ENCODE measurements at places on chromosomes 1 and 21.

DNA sequence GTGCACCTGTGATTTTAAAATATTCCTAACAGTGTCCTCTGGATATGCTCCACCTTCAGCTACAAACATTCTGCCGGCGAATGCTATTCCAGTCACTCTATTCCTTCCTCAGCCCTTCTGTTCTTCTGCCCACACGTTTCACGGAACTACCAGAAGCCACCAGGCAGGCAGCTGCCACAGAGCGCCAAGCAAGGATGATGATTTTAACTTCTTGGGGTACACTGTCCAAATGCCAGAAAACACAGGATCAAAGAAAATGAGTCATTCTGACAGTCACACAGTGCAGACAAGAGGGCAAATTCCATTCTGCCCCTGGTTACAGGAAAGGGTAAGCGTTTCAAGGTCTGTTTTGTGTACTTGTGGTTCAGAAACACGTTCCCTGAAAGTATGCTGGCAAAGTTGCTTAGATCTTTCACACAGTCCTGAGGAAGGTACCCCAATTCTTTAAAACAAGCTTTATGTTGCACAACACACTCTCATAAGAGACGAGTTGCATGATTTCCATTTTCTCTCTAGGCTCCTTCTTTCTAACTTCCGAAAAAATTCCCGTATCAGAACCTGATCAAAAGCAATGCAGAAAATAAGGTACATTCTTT is 508.3 kb upstream of the PKN2 start:
- DNase-seq, result no peak

GRCh38 chr1:49050041-49050440 is 273.4 kb upstream of the BEND5 start:
- no peak for DNase-seq

DNA sequence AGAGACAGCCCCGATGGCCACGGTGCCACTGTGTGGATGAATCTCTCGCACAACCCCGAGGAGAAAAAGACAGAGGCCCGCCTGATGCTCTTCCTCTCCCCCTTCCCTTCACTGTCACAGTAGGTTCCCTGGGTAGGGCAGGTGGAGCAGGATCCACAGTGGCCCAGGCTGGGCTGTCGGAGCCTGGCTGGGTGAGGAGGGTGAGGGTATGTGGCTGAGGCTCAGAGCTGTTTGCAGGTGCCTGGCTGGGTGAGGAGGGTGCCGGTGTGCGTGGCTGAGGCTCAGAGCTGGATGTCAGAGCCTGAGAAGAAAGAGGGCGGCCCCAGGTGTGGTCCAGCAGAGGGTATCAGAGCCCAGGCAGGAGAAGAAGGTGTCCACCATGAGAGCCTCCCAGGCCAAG is 2.7 kb downstream of the CFAP74 start:
- no peak for DNase-seq

GRCh38 chr1:27366411-27367159 is at the start of gene MAP3K6:
MAP3K6 (minus strand) TSS chr1:27366961; CDS start chr1:27366597, 364 bp downstream.
- peak; percentile 80 for DNase-seq

GRCh38 chr1:193588311-193589082 is 402.1 kb upstream of the B3GALT2 start:
- no peak for DNase-seq

DNA sequence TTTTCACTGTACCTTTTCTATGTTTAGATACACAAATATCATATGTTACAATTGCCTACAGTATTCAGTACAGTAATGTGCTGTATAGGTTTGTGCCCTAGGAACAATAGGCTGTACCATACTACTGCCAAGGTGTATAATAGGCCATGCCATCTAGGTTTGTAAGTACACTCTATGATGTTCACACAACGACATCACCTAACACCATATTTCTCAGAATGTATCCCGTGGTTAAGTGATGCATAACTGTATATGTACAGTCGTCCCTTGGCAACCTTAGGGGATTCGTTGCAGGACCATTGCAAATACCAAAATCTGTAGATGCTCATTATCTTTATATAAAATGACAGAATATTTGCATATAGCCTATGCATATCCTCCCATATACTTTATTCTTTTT is 5.8 kb upstream of the SSR2 start:
- DNase-seq, result no peak

DNA sequence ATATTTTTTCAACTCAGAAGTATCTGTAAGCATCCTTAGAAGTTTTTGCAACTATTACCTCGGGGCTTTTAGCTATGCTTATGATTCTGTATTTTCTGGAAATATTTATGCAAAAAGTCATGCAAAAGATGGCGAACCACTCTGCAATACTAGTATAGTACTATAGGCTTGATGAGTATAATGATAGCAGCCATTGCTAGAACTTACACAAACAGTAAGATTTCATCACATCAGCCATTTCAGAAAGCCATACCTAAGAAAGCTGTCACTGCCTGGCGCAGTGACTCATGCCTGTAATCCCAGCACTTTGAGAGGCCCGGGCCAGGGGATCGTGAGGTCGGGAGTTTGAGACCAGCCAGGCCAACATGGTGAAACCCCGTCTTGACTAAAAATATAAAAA is 227.1 kb downstream of the LRRC7 start:
- DNase-seq, result no peak

- no peak for DNase-seq
These were observed 76.4 kb downstream of the CTH start for GRCh38 chr1:70487459-70487815.

DNA sequence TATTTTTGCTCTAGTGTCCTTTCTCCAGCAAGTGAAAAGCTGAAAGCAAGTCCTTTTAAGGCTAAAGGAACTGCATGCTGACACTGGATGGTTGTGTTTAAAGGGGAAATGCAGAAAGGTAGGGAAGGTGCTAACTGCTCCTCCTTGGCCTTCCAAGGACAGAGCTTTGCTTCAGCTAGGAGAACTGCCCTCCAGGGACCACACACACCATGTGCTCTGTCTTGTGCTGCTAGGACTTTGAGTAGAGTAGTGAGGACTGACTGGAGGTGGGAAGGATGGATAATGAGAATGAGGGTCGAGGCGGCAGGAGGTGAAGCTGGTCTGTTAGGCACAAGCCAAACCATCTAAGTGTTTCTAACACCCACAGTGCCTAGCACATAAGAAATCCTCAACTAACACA is 77.9 kb downstream of the WDR3 start:
- no peak for DNase-seq

GRCh38 chr21:43315244-43316137 is 111.4 kb downstream of the SIK1 start:
- DNase-seq, result no peak

GRCh38 chr1:150543500-150544143 is 5.6 kb upstream of the ADAMTSL4 start:
- no peak for DNase-seq

- peak; percentile 76 for DNase-seq
These were observed 81.1 kb upstream of the AK4 start for GRCh38 chr1:65066766-65067490.

- DNase-seq, result no peak
These were observed 739 bp upstream of the NUP133 start for GRCh38 chr1:229508823-229509337.

- no peak for DNase-seq
These were observed 87.0 kb downstream of the SIPA1L2 start for GRCh38 chr1:232542633-232543593.

- no peak for DNase-seq
These were observed 14.1 kb downstream of the COP1 start for GRCh38 chr1:176193023-176193422.

DNA sequence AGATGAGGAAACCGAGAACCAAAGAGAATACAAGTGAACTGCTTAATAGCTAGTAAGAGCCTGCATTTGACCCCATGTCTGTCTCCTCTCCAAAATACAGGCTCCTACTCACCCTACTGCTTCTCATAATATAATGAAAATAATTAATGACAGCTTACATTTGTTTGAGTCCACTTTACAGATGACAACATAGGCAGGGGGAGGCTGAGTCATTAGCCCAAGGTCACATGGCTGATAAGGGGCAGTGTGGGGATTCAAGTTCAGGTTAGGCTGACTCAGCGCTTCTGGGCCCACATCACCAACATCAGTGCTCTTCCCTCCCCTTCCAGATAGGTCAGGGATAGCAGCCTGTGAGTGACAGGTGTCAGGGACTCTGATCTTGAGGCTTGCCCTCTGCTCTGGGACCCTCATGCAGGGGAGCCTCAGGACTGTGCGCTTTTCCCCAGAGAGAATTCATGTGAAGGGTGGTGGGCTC is 16.2 kb downstream of the AZIN2 start:
- no peak for DNase-seq

DNA sequence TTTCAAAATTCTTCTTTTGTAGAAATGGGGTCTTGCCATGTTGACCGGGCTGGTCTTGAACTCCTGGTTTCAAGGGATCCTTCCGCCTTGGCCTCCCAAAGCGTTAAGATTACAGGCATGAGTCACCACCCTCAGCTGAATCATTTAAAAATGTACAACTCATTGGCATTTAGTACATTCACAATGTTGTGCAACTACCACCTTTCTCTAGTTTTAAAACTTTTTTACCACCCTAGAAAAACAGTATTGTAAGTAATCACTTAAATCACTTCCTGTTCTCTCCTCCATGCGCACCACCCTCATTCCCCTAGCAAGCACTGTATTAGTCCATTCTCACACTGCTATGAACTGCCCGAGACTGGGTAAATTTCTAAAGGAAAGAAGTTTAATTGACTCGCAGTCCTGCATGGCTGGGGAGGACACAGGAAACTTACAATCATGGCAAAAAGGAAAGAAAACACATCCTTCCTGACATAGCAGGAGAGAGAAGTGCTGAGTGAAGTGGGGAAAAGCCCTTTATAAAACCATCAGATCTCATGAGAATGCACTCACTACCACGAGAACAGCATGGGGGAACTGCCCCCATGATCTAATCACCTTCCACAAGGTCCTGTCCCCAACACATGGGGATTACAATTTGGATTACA is 14.4 kb upstream of the THEM5 start:
- no peak for DNase-seq

DNA sequence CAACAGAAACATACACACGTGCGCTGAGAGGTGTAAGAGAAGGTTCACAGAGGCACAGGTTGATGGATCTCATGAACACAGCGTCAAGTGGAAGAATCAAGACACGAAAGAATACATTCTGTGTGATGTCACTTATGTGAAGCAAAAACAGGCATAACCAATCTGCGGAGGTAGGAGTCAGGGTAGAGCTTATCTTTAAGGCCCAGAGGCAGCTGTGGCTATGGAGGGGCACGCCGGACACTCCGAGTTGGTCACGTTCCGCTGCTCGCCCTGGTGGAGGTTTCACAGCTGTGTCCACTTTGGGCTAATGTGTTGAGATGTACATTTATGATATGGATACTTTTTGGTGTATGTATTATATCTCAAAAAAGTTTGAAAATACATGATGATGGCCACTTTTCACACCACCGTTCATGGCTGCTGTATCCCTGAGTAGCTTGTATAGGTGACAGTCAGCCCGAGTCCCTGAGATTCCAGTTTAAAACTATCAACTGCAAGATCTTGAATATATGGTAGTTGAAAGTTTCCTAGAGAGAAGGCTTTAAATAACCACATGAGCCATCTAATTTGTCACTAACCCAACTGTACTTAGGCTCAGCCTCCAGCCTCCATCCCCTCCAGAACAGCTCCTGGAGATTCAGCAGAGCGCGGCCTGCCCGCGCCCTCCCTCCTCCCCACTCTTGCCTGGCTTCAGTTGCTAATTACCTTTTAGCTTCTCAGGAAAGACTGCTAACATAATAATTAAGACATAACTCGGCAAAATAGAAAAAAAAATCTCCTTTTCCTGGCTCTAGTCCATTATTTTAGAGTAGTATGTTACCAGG is 6.7 kb upstream of the ADARB1 start:
- no peak for DNase-seq

DNA sequence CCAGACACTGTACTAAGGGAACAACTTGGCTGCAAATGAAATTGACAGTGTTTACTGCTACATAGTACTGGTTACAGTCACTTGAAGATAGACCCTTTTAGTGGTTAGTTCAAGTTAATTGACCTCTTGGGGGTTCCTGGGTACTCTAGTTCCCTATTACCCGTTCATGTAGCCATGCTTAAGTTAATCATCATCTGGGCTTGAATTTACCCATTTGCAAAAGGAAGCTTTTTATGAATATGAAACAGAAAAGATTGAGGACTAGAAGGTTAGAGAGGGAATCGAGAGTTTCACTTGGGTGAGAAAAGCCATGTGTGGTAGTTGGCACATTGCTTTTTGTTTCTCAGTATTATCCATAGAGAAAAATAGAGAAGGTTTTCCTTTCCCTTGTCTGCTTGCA is 2.7 kb downstream of the MIA3 start:
- peak; percentile 31 for DNase-seq

DNA sequence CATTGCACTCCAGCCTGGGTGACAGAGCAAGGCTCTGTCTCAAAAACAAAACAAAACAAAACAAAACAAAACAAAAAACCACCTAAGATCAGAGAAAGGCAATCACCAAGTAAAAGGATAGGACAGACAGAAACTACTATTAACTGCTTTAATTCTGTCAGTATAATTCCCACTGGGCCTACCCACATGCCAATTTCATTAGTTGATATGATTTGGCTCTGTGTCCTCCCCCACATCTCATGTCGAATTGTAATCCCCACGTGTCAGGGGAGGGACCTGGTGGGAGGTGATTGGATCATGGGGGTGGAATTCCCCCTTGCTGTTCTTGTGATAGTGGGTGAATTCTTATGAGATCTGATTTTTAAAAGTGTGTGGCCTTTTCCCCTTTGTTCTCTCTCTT is 27.2 kb upstream of the CAPZB start:
- DNase-seq, result no peak

DNA sequence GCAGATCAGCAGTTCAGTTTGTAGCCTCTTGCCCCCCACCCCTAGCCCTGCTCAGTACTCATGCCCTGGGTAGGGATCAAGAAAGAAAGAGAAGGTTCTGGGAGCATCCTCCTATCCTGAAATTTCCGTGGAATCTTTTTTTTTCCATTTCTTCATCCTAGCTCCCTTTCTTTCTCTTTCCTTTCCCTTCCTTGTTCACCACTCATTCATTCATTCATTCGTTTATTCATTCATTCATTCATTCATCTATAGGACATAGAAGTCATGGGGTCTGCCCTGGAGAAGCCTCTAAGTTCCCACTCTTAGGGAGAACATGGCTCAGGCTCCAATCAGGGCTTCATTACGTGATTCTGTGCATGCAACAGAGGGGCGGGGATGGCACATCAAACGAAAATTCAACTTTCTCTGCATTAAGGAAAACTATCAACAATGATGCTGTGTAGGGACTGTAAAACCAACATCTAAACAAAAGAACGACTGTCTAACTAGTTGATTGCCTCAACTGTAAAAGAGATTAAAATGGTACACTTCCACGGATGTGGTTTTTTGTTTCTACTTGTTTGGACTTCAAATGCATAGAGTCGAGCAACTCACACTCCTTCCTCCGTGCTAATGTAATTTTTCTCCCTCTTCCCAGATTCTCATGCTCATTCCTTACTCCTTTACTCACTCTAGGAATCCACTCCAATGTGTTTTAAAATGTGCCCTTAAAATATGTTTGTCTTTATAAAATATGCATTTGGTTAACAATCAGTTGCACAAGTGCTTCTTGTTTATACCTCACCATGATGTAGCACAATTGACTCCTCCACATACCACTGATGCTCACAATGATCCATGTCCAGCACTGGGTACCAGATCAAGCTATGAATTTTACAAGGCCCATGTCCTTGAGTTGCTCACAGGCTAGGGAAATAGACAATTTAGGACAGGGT is 101.2 kb upstream of the SLC2A1 start:
- no peak for DNase-seq

All from GM13976 (cell line).